RWPE2 (cell line): ENCODE measurements at places on chromosomes 4 and X.

DNA sequence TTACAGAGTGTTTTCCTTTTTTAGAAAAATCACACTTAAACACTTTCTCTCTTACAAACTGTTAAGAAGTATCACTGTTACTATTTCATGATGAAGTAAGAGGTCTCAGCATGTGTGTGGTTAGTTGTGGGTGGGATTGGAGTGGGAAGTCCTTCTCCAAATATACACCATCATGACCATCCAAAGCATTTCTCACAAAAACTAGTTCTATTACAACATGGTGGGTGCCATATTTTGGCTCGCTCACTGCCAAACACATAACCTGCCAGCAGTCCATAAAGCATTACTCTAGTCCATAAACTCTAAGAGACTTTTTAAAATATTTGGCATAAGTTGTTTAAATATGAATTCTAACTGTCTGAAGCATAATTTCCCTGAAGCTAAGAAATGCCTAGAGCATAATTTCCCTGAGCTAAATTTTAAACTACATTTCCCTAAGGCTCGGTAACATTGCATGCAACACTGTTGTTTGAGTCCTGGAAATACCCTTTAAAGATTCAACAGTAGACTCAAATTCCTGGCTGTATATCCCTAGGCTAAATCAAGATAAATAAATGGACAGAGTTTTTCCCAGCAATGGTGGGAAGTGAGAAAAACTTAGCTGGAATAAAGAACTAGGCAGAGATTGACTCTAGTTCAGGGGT is 415.0 kb upstream of the INTU start:
- no peak for DNase-seq

DNA sequence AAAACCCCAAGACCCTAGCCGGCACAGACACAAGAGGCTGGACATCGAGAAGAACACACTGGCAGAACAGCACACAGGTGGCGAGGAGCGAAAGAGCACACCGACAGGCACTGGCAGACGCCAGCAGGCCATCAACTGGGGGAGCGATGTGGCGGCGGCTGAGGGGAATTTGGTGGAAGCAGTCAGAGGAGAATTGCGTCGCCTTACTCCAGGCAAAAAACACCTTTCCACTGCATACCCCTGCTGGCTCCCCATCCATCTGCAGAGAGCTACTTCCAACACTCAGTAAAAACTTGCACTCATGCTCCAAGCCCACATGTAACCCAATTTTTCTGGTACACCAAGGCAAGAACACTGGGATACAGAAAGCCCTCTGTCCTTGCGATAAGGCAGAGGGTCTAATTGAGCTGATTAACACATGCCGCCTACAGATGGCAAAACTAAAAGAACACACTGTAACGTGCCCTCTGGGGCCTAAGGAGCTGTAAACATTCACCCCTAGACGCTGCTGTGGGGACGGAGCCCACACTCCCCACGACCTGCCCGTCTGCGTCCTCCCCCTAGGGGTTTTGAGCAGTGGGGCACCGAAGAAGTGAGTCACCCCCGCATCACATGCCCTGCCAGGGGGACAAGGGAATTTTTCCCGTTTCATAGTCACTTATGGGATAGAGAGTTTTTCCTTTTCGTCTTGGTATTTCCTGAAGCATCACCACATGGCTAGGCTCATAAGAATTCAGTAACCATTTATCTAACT is 262.3 kb downstream of the KCTD8 start:
- peak; percentile 38 for DNase-seq

GRCh38 chrX:2523911-2524310 is 23.1 kb upstream of the DHRSX start:
- DNase-seq, result no peak

- no peak for DNase-seq
Measured at GRCh38 chr4:114077610-114078009, 98.2 kb upstream of the ARSJ start.

DNA sequence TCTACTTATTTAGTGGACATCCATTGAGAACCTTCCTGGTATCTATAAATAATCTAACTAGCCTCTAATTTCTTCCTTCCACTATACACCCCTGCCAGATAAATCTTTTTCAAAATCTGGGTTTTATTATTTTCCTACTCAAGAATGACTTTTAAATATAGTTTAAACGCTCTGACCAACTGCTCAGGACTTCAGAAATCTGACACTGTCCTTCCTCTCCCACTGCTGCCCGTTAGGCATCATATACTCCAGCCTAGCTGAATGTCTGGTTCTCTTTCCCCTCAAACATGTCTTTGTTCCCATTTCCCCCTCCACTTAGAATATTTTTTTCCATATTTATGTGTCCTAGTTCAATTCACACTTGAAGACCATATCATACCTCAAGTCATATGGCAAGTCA is 35.2 kb upstream of the CBLL2 start:
- DNase-seq, result no peak
